CD4-positive, alpha-beta T cell treated with Interferon alpha-2 for 1 hour (primary cell): ENCODE measurements at places on chromosomes 6 and 20.

DNA sequence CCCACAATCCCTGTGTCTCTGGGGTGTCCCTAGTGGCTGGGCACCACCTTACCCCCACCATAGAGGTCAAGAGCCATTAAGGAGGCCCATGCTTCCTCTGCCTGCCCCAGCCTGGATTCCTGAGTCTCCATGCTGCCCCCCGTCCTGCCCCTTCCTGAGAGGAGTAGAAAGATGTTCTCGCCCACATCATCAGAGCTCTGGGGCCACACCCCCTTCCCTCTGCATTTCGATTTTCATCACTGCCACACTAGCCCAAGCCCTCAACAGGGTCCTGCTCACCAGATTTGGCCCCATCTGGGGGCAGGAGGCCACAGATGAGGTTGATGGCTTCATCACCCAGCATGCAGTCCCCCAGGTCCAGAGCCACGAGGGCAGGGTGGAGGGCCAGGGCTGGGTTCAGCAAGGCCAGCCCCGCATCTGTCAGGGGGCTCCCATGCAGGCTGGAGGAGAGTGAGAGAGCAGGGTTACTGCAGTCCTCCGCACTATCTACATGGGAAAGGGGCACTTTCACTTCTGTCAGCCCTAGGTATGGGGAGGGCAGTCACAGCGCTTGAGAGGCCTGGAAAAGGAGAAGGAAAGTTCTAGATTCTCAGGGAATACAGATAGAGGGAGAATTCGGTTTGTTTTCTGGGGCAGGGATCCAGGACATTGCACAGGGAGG, 1.5 kb downstream of the LRRC73 start:
- no peak for DNase-seq

DNA sequence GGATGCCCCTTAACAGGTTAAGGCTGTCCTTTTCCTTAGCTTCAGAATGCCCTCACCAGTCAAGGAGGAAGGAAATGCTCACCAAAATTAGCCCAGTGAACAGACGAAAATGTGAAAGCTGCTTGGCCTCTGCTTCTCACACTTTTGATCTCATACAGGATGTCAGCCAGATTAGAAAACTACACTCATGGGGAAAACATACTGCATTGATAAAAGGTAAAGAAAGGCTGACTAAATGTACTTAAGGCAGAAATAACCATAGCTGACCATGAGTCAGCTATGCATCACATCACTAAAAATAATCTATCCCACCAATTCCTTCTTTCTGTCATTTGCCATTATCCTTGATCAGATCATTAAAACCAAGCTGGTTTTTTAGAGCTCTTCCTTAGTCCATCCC, 198.4 kb upstream of the TENT5A start:
- DNase-seq = no peak

DNA sequence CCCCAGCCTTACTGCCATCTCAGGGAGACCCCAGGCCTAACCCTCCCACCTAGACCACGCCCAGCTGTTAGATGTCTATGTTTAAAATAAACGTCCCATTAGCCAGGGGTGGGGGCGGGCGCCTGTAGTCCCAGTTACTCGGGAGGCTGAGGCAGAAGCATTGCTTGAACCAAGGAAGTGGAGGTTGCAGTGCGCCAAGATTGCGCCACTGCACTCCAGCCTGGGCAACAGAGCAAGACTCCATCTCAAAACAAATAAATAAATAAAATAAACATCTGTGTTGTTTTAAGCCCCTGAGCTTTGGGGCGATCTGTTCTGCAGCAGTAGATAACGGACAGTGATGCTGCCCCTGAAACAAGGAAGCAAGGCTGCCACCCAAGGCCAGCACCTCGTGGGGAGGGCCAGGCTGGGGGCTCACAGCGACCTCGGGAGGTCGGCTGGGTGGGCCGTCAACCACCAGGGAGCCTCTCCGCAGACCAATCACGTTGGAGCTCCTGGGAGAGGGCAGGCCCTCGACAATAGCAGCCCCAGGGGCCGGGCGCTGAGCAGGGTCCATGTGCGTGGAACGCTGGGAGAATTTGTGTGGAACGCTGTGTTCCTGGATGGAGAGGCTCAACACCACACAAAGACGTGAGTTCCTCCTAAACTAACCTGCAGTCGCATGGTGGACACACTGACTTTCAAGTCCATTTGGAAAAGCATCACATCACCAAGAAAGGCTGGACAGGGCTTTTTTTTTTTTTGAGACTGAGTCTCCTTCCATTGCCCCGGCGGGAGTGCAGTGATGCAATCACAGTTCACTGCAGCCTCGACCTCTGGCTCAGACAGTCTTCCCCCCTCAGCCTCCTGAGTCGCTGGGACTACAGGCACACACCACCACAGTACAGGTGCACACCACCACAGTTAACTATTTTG, 1.0 kb upstream of the HELZ2 start:
- DNase-seq = no peak

- DNase-seq = no peak
Observed at GRCh38 chr6:158211273-158212055, 43.3 kb downstream of the GTF2H5 start.

GRCh38 chr6:158758451-158758860, 60.7 kb downstream of the EZR start:
- DNase-seq = no peak

- DNase-seq = peak; percentile 5
Observed at GRCh38 chr20:54221353-54221752, 13.5 kb downstream of the PFDN4 start.

DNA sequence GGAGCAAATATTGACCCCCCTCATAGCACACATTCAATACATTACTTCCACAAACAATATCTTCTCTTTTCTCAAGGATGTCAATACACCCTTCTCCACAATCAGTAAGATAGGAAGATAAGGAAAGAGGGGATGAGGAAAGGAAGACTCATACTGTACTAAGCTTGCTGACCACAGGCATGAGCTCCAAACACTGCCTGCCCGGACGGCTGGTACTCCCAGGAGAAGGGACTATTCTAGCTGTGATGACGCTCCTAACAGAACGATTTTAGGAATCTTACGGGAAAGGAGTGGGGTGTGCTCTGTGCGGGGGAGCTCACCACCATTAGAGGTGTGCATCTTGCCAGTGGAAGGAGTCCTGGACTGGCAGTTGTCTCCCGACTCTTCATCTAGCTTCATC, 3.9 kb upstream of the CCN6 start:
- DNase-seq = no peak

- no peak for DNase-seq
Observed at GRCh38 chr6:127069659-127070279, 48.7 kb upstream of the RSPO3 start.

- DNase-seq = no peak
Observed at GRCh38 chr6:33988121-33989015, 157.5 kb downstream of the GRM4 start.

GRCh38 chr6:95216555-95216954, 360.8 kb upstream of the MANEA start:
- no peak for DNase-seq

GRCh38 chr20:5821627-5822215, 71.5 kb downstream of the SHLD1 start:
- no peak for DNase-seq

GRCh38 chr6:165663736-165664558, 906 bp upstream of the PDE10A start:
- no peak for DNase-seq

DNA sequence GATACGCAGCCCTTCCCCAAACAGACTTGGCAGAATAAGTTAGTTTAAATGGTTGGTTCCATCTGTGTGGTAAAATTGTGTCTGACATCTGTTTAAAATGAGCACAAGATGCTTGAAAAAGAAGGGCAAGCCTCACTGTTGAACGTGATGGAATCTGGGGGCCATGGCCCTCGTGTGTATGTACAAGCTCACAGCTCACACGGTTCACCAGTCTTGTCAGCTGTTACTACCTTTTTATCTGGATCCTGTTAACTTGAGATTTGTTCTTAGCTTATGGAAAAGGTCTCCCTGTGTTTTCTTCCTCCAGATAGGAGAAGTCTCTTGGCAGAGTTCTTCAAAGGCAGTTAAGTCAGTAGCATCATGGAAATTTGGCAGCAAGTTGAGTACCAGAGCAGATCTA, 270.6 kb downstream of the KHDC1L start:
- no peak for DNase-seq

DNA sequence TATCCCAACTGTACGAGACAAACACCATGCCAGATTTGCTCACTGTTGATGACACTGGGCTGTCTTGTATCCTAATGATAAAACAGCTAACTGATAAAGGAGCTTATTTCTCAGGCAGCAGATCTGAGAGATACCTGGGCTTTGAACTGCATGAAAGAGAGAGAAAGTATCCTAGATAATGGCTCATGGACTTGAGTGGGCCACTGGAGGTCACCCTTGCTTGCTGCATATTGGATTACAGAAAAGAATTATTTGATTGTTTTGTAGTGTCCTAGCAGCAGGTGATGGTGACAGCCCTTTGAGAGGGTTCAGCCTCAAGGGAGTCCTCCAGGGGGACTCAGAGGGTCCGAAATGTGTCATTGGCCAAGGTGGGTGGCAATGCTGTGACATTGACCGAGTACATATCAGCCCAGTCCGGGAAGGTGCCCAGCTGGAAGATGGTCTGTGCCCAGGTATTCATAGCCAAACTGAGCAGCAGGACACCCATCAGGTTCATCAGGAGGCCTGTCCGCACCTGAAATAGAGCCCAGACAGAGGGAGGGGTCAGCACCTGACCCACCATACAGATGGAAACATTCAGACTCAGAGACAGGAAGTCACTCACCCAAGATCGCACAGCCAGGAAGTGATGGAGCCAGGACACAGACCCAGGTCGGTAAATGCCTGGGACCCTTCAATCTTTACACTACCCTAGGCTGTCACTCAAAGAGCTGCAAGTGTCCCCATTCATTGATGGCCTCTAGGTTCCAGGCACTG, 9.4 kb upstream of the OCSTAMP start:
- DNase-seq = no peak

DNA sequence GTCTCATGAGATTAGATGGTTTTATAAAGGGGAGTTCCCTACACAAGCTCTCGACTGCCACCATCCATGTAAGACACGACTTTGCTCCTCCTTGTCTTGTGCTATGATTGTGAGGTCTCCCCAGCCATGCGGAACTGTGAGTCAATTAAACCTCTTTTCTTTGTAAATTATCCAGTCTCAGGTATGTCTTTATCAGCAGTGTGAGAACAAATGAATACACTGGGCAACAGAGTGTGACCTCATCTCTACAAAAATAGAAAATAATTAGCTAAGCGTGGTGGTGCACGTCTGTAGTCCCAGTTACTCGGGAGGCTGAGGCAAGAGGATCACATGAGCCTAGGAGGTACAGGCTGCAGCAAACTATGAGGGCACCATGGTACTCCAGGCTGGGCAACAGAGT, 51.3 kb downstream of the MDN1 start:
- no peak for DNase-seq

- no peak for DNase-seq
Observed at GRCh38 chr20:1327241-1327653, 1.7 kb downstream of the SDCBP2 start.

DNA sequence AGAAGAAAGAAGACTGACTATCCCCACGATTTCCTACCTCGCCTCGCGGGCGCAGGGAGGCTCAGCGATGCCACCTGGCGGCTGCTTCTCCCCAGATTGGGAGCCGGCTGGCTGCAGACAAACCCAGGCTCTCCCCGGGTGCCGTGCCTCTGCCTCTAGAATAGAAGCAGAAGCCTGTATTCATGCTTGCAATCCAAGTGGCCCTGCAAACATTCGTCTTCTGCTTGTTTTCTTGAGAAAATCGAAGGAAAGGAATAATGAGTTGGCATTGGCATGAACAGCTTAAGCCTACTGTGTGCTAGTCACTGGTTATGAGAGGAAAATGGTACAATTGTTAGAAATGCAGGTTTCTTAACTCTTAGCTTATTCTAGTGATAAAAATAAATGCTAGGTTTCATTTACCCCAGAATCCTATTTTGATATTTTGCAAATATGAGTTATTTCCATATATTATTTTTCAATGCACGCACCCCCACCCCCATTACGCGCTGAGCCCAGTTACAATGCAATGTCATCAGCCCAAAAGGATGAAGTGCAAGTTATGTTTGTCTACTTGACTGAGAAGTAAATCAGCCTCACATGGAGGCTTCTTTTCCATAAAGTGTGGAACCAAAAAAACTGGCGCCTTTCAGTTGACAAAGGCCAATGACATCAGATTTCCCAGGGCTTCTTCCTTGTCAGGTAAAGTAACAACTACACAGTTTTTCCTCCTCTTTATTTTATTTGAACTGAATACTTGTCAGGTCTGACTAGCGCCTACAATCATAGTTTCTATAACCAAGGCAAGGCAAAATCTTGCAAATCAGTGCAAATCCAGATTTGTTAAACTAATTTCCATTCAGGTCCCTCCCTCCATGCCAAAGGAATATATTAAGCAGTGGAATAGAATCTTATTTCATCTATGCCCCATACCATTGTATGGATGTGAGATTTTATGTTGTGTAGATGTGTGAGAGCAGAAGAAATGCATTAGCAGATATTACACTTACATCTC, 3.9 kb upstream of the SOX4 start:
- peak; percentile 72 for DNase-seq

DNA sequence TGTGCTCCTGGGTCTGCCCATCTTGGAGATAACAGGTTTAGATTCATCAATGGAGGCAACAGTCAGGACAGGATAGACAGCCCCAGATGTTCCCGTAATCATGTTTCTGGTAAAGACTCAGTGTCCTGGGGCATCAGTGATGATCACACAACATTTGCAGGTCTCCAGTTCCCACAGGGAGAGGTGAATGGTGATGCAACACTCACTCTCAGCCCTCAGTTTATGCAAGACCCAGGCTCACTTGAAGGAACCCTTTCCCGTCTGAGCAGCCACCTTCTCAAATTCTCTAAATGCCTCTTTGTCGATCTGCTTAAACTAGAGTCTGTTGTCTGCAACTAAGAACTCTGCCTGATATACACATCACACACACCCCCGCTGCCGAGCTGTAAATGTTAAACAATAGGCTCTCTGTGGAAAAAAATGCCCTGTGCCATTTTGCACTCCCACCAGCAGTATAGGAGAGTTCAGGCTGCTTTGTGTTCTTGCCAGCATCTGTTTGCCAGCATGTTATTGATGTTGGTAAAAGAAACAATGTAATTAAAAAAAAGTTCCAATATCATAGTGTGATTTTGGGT, 30.1 kb upstream of the SCP2D1 start:
- DNase-seq = no peak

- no peak for DNase-seq
Observed at GRCh38 chr20:18705490-18705889, 108.1 kb upstream of the SCP2D1 start.

GRCh38 chr6:133787859-133788505, 100.9 kb upstream of the TCF21 start:
- DNase-seq = no peak

- DNase-seq = no peak
Observed at GRCh38 chr6:140538926-140539325, 1164.5 kb upstream of the CITED2 start.
